Inflammatory macrophage treated with lipopolysaccharide for 1 hour (primary cell): ENCODE measurements at places on chromosomes 6 and 20.
A peak's percentile ranks its signal among the peaks of the same experiment; 100 is the strongest.

DNA sequence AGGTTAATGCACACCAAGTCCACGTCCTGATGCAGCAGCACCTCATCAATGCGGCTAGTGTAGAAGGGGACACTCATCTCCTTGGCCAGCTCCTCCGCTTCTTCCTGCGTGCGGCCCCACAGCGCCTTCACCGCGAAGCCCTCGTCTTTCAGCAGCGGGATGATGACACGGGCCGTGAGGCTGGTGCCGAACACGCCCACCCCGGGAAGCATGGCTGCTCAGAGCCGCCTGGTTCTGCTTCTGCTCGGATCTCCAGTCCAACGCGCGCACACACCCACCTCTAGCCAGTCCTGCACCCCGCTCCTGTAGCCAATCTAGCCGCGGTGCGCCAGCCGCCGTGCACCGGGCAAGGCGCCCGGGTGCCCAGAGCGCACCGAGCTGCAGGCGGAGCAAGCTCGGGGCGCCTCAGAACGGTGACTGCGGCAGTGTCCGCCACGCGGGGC, 700 bp downstream of the GFOD1 start:
- peak; percentile 65 for DNase-seq

DNA sequence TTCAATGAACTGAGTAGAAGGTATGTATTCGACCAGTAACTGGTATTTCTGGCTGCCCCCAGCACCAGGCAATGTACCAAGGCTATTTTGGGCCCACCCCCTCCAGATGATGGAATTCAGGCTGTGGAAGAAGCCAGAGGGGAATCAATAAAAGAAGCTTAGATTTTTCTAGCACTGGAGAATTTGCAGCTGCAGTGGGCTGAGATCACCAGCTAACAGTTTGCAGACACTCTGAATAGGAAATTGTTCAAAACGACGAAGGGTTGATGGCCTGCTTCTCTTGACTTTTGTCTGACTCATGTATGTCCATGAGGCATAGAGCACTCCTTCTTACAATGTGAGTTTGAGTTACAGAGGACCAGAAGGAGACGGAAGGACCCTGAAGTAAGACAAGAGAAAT, 32.4 kb upstream of the FBXO9 start:
- DNase-seq, result no peak

DNA sequence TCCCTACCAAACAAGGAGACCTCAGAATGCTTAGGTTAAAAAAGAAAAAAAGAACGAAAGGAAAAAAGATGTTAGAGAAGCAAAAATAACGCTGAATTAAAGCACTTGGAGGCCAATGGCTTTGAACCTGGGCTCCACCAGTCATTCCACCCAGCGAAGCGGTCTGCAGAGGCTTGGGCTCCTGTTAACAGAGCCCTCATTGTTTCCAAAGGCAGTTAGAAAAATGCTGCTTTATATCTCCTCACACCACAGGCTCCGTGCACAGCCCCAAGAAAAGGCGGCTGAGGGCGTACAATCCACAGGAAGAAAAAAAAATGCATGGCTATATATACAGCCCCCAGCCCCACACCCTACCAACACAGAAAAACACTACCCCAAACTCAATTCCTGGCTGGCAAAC, 255.9 kb downstream of the FOXC1 start:
- no peak for DNase-seq

- no peak for DNase-seq
These were observed 31.7 kb upstream of the TFAP2A start for GRCh38 chr6:10446548-10446947.

- DNase-seq, result no peak
These were observed 30.7 kb downstream of the ZFAND3 start for GRCh38 chr6:37850260-37850659.

DNA sequence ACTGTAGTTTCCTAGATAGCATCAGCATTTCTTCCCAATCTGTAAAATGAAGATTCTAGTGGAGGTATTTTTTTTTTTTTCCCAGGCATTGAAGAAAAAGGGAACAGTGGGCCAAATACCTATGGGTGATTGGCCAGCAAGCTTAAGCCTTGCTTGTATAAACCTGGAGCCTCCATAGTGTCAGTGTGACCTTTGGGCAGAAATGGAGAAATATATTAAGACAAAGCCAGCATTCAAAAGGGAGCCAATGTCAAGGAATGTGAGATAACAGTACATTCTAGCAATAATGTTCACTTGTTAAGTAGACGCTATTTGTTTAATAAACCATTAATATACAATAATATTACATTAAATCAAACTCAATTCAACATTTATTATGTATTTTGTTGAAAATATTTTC, 275.4 kb downstream of the FOXA2 start:
- no peak for DNase-seq

DNA sequence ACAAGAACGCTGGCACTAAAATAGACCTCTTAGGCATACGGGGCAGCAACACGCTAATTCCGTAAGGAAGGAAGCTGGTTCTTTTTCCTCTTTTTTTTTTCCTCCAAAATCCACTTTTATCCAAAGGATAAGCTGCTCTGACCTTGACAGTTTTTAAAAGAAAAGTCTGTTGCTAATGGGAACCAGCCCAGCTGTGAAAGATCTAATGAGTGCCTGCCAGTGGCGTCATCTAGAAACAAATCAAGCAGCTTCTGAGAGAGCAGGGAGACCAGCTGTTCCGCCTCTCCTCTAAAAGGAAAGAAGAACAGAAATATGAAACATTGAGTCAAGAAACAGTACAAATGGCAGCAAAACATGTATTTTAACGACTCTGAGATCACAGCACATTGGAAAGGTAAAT, 78.6 kb downstream of the FAXC start:
- DNase-seq, result no peak

- no peak for DNase-seq
These were observed 66.2 kb downstream of the GMDS start for GRCh38 chr6:2179241-2179640.

- no peak for DNase-seq
These were observed at the start of gene SLC17A4 for GRCh38 chr6:25754535-25754934. Gene SLC17A4, plus strand, starts transcription at chr6:25754742. Its CDS starts 7,221 bp downstream, at chr6:25761963.

- DNase-seq, result peak; percentile 76
These were observed 1.0 kb downstream of the FKBP1A start for GRCh38 chr20:1391640-1392442.

DNA sequence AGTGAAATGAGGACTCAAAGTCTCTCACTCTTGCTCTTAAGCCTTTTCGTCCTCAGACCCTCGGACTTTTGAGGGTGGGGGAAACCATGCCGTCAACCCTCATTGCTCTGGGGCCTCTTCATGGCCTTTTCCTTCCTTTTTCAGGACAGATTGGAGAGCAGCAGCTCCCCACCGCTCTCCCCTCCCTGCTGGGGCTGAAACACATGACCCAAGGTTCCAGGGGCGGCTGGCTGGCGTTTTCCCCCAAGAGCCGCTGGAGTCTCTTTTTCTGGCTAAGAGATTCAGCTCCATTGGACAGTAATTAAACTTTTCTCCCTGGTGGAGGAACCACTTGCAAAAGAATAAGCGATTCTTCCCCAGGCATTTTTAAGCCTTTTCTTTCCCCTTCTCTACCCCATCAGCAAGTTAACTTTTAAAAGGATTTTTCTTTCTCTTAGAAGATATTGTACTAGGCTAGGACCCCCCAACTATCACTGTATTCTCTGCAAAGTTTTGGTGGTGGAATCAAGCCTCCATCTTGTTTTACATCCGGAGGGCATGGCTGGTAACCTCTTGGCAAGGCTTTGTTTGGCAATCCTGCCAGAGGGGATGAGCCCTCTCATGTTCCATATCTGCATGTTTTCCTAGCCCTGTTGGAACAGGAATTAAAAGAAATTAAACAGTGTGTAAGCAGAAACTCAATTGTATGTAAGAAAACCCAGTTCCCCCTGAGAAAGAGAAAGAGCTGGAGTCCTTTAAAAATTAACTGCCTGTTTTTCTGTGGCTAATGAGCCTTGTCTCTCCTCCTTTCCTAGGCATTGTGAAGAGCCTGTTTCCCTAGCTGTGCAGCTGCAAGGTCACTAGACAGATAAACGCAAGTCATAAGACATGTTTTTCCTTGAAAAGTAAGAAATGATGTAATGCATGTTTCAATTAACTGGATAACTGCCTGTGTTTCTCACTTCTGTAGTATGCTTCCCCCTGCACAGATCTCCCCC, 100.8 kb upstream of the GPR6 start:
- peak; percentile 13 for DNase-seq

DNA sequence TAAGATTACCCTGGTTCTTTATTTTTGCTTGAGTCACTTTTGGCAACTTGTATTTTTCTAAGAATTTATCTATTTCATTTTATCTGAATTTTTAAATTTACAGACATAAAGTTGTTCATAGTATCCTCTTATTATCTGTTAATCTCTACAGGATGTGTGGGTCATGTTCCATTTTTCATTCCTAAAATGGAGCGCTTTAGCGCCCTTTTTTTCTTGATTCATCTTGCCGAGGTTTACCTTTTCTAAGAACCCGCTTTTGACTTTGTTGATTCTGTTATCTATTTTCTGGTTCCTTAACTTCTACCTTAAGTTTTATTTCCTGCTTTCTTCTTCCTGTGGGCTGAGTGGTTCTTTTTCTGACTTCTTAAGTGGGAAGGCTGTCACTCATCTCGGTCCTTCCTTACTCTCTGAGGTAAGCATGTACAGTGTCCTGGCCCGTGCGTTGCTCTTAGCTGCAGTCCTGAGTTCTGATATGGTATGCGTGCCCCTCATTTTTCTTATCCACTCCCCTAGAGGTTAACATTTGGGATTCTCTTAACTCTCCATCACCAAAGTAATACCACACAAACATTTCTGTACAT, 399.8 kb downstream of the CDC5L start:
- DNase-seq, result no peak

GRCh38 chr6:158567152-158567551, 7.3 kb downstream of the TMEM181 start:
- no peak for DNase-seq

- no peak for DNase-seq
These were observed 459.9 kb upstream of the MARCKS start for GRCh38 chr6:113397236-113397635.

GRCh38 chr6:166330612-166331011, 11.7 kb downstream of the SFT2D1 start:
- DNase-seq, result no peak

- peak; percentile 61 for DNase-seq
These were observed 704.8 kb downstream of the PTPRT start for GRCh38 chr20:42484790-42485375.

DNA sequence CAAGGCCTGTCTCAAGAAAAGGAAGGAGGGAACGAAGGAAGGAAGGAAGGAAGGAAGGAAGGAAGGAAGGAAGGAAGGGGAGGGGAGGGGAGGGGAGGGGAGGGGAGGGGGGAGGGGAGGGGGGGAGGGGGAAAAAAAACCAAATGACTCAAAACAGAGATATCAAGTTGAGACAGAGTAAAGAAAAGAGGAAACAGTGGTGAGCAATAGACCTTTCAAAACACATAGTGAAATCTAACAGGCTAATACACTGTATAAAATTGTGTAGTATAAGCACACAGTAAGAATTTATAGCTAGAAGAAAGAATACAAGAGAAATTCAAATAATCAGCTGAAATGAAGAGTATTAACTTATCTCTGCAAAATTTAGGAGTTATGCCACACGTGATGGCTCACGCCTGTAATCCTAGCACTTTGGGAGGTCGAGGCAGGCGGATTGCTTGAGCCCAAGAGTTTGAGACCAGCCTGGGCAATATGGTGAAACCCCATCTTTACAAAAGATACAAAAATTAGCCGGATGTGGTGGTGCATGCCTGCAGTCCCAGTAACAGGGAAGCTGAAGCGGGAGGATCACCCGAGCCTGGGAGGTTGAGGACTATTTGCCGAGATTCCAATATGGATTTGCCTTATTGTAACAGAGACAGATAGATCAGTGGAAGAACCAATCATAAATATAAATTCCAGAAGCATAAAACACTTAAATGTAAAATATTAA, 123.2 kb downstream of the PRND start:
- peak; percentile 62 for DNase-seq

GRCh38 chr6:6725468-6726209, 137.1 kb downstream of the LY86 start:
- peak; percentile 87 for DNase-seq

DNA sequence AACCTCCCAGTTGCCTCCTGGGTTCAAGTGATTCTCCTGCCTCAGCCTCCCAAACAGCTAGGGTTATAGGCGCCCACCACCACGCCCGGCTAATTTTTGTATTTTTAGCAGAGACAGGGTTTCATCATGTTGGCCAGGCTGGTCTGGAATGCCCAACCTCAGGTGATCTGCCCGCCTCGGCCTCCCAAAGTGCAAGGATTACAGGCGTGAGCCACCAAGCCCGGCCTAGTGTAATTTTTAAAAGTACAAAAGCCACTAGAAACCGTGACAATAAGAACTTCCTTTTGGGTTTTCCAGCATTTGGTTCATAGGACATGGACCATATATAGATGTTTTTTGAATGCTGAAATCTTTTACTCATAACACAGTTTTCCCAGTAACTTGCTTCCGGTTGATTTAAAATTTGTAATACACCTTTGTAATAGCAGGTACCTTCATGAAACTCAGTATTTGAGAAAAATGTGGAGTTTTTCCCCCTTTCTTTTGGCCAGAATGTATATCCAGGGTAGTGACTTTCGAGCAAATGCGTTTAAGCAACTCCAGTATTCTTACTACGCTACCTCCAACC, 467 bp downstream of the PXT1 start:
- DNase-seq, result peak; percentile 68

GRCh38 chr20:32411955-32412706, 54.0 kb downstream of the ASXL1 start:
- DNase-seq, result peak; percentile 27

DNA sequence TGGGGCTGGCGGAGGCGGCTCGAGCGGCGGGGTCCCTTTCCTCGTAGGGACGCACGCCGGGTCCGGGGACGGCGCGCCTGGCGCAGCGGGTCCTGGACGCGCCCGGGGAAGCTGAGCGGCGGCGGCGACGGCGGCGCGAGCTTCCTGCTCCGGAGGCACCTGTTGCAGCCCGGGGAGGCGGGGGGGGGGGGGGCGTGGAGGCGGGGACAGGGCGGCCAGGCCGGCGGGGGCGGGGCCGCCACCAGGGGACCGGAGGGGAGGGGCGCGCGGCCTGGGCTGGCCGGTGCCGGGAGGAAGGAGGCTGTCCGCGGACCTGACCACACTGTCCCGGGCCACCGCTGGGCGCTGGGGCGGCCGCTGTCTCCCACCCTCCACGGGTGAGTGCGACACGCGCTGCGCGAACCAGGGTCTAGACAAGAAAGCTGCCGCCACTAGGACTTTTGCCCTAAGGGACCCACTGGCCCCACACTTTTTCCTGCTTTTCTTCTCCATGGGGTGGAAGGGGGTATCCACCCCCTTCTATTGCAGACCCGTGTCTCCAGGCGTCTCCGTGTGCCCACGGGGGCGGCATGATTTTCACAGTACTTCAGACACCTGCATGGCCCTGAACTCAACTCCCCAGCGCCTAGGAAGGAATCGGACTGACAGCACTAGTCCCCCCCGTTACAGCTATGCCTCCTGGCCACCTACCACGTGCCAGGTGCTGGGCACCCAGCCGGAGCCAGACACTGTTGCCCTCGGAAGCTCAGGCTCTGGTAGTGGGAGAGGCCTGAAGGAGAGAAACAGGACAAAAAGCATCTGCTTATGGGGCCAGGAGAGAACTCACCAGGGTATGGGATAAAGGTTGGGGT, at the start of gene NFATC2:
TSS of gene NFATC2 (minus strand) at position 149 of the 851 bp plus-strand sequence. CDS start 220 bp downstream, outside the sequence.
- no peak for DNase-seq

- no peak for DNase-seq
These were observed 164.1 kb downstream of the RNF144B start for GRCh38 chr6:18551228-18551627.

- no peak for DNase-seq
These were observed 101.1 kb downstream of the CDK19 start for GRCh38 chr6:110714143-110714542.
